HS-5 (cell line): ENCODE measurements at places on chromosomes 13 and 19.

DNA sequence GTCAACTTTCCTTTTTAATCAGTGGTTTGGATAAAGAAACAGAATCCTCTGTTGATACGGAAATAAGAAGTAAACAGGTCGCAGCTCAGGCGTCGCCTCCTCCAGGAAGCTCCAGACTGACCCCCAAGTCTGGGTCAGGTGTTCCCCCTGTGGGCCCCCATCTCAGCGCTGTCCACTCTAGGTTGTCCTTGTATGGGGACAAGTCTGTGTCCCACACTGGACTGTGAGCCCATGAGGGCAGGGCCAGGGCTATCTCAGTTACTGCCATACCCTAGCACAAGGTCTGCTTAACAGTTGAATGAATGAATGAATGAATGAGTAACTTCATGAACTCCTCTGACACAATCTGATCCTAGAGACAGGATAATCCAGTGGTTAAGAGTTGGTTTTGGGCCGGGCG is 7.5 kb downstream of the CLASRP start:
- DNase-seq: no peak

- DNase-seq: no peak
Measured at GRCh38 chr13:110722971-110723370, 9.5 kb downstream of the ING1 start.

DNA sequence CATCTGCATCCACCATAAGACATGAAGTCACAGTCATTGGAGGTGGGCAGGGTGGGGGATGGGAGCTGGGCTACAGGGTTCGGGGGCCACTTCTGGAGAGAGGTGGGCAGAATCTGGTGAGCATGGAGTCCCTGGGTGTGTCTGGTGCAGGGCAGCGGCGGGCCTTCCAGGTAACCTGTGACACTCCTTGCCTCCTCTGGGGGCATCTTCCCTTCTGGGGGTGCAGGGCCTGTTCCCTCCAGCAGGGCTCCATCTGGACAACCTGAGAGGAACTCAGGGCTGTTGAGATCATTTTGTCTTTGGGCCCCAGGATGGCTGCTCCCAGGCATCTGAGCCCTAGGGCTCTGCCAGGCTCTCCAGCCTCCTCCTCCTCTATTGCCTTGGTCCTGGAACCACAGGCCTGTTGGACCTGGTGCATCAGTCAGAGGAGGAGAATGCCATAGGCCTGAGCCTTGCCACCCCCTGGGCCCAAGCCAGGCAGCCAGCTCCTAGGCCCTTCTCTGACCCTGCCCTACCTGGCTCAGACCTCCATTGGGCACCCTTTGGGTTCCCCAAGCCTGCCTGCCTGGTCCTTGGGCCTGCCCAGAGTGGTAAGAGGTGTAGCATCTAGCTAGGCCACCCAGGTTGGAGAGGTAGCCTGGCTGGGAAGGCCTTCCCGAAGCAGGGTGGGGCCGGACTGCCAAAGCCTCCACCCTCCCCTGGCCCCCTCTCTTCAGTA is 13.4 kb downstream of the LYL1 start:
- no peak for DNase-seq

GRCh38 chr13:101242720-101243119 is 173.6 kb downstream of the NALCN start:
- DNase-seq: no peak

DNA sequence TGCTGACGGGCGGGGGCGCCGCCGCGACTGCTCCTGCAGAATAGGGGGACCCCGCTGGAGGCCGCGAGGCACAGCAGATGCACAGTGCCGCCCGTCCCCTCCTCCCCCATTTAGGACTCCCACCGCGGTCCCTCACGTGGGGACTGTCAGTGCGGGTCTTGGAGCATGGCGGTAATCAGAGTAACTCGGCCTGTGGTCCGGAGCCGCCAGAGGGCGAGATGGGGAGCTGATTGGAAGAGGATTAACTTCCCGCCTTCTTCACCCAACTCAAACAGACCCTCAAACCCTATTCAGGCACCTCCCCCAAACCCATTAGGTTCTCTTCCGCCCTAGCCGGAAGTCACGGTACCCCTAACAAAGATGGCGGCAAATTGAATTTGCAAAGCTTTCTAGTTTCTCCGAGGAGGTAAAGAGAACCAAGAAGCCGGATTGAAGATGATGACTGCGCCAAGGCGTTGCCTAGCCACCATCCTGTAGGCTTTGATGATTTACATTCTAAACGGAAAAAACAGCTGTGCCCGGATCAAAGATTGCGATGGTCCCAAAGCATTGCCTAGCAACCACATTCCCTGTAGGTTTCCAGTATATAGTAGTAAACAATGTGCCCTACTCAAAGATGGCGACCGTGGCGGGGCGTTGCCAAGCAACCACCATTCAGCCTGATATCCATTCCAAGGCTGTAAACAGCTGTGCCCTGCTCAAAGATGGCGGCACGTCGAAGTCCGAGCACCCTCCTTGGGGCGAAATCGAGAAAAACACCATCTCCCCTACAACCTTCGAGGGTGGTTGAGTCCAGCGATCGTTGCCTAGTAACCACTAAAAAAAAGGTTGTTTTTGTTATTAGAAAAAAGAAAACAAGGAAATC is at the start of gene FUZ:
Gene FUZ (minus strand): TSS at position 296 of the 865 bp plus-strand sequence. CDS start 186 bp downstream, at position 110.
- peak; percentile 97 for DNase-seq
